ENCODE measurements at places on chromosomes 13 and 19. TPM values are rescaled to one million over a fixed set of nuclear protein-coding genes. Genes with fewer than 3 reads are reported as not detected.

DNA sequence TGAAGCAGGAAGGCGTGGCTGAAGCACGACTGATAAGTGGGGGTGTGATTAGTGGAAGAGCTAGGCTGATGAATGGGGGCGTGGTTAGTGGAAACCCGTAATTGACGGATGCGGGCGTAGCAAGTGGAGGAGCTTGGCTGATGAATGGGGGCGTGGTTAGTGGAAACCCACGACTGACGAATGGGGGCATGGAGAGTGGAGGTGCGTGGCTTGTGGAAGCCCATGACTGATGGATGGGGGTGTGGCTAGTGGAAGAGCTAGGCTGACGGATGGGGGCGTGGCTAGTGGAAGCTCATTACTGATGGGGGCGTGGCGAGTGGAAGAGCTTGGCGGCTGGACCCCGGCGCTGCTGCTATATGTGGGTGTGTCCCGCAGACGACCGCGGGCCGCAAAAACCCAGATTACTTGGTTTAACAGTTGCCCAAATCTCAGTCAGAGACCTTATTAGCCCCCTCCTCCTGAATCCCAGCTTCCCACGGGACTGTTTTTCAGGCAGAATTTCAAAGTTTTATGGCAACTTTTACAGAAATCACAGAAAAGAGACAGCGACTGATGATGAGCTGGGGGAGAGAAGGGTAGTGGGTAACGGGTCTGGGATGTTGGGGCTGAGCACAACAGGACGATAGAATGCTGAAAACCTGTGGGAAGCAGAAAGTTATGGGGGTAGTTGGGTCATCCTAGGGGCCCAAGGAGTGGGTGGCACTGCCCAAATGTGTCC is 9.0 kb upstream of the MEIS3 start:
- H3K27ac ChIP-seq: no peak overlapping the region
- H3K4me1 ChIP-seq: peaks cover 6% of the 10 kb centered on the region
- H3K4me3 ChIP-seq: no peak overlapping the region
- DNase-seq: peak; percentile 91

GRCh38 chr13:19834704-19835103 is 28.7 kb downstream of the ZMYM5 start:
- peaks cover 34% of the 10 kb centered on the region for H3K36me3 ChIP-seq
- H3K27ac ChIP-seq: no peak overlapping the region
- DNase-seq: no peak
- H3K27me3 ChIP-seq: no peaks in the 10 kb centered on the region
- H3K4me1 ChIP-seq: no peaks in the 10 kb centered on the region

- H3K4me3 ChIP-seq: no peak overlapping the region
- H3K36me3 ChIP-seq: no peaks in the 10 kb centered on the region
- no peak for DNase-seq
- no peaks in the 10 kb centered on the region for H3K4me1 ChIP-seq
- H3K27ac ChIP-seq: no peak overlapping the region
These were observed 27.8 kb downstream of the PIN1 start for GRCh38 chr19:9862938-9863337.

DNA sequence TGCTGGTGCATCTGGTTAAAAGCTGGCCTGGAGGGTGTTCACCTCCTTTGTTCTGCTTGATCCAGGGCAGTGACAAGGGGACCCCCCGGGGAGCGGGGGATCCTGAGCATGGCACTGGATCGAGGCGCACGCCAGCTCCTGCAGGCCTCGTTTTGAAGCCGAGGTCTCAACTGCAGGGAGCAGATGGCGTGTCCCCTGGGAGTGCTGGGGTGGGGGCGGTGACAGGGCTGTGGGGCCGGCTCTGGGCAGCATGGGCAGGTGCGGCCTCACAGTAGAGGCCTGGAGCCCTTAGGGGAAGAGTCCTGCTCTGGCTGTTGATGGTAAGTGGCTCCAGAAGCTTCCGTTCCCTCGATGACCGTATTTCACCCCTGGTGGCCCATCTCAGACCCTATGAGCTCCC is 51.8 kb downstream of the CRTC1 start:
- DNase-seq: no peak
- H3K4me1 ChIP-seq: peaks cover 21% of the 10 kb centered on the region
- no peak overlapping the region for H3K4me3 ChIP-seq

DNA sequence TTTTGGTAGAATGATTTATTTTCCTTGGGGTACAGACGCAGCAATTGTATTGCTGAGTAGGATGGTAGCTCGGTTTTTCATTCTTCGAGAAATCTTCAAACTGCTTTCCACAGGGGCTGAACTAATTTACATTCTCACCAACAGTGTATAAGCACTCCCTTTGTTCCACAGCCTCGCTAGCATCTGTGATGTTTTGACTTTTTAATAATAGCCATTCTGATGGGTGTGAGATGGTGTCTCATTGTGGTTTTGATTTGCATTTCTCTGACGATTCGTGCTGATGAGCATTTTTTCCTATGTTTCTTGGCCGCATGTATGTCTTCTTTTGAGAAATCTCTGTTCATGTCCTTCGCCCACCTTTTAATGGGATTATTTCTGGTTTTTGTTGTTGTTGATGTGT is 54.8 kb upstream of the UQCRFS1 start:
- H3K4me1 ChIP-seq: peaks cover 29% of the 10 kb centered on the region
- DNase-seq: no peak
- H3K27ac ChIP-seq: peak overlapping the region; percentile 9
- no peaks in the 10 kb centered on the region for H3K36me3 ChIP-seq
- no peak overlapping the region for H3K4me3 ChIP-seq
- peaks cover 30% of the 10 kb centered on the region for H3K27me3 ChIP-seq

DNA sequence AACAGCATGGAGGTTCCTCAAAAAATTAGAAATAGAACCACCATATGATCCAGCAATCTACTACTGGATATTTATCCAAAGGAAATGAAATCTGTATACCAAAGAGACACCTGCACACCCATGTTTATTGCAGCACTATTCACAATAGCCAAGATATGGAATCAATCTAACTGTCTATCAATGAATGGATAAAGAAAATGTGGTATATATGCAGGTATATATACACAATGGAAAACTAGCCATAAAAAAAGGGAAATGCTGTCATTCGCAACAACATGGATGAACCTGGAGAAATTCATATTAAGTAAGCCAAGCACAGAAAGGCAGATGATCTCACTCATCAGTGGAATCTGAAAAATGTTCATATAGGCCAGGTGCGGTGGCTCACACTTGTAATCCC is 2.5 kb downstream of the ZNF780B start:
- peaks cover 47% of the 10 kb centered on the region for H3K36me3 ChIP-seq
- peak overlapping the region; percentile 100 for H3K4me3 ChIP-seq
- H3K4me1 ChIP-seq: peaks cover 35% of the 10 kb centered on the region
- no peak overlapping the region for H3K27ac ChIP-seq
- H3K27me3 ChIP-seq: no peaks in the 10 kb centered on the region

- no peaks in the 10 kb centered on the region for H3K4me1 ChIP-seq
- no peak overlapping the region for H3K4me3 ChIP-seq
- H3K36me3 ChIP-seq: no peaks in the 10 kb centered on the region
These were observed 129.4 kb downstream of the PCDH20 start for GRCh38 chr13:61286148-61286745.

DNA sequence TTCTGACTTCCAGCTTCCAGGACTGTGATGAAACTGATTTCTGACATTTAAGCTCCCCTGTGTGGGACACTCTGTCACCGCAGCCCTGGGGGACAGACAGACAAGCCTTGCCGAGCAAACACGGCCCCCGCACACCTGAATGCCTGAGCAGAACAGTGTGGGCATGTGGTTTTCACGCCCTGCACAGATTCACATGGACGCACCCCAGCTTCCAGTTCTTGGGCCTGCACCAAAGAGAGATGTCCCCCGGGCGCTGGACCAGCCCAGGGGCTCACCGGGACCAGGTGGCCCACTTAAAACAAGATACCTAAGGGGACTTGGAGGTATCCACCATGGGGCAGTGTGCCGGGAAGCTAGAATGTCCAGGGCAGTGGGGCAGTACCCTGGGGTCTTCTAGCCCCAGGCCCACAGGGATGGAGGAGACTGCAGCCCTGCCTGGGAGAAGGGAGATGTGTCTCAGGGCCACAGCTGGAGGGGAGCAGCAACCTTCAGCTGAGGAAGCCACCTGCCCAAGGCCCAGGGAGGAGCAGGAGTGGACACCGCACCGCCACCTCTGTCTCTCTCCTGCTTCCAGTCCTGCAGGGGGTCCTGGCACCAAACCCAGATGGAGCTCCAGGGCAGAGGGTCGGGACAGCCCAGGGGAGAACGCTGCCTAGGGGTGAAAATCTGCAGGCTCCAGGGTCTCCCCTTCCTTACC is 50.5 kb downstream of the SOX1 start:
- H3K4me1 ChIP-seq: no peaks in the 10 kb centered on the region
- no peak for DNase-seq
- no peak overlapping the region for H3K27ac ChIP-seq
- no peak overlapping the region for H3K4me3 ChIP-seq
- no peaks in the 10 kb centered on the region for H3K36me3 ChIP-seq

GRCh38 chr13:60267498-60268202 is 103.9 kb upstream of the DIAPH3 start:
- no peaks in the 10 kb centered on the region for H3K4me1 ChIP-seq
- H3K27ac ChIP-seq: no peak overlapping the region
- no peak for DNase-seq
- no peaks in the 10 kb centered on the region for H3K36me3 ChIP-seq
- no peaks in the 10 kb centered on the region for H3K27me3 ChIP-seq
- no peak overlapping the region for H3K4me3 ChIP-seq

DNA sequence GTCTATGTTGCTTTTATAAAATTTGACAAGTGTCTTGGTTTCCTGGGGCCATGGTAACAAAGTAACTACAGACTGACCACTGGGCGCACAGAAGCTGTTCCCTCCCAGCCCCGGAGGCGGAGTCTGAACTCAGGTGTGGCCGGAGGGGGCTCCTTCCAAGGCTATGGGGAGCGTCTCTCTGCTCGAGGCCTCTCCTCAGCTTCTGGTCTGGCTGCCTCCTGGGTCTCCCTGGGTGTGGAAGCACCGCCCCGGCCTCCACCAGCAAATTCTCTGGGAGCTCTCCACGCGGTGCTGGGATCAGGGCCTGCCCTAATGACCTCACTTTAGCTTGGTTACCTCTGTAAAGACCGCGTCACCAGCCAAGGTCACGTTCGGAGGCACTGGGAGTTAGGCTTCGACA is 45.7 kb upstream of the F7 start:
- peaks cover 11% of the 10 kb centered on the region for H3K4me1 ChIP-seq
- H3K27ac ChIP-seq: no peak overlapping the region
- no peak for DNase-seq
- peaks cover 4% of the 10 kb centered on the region for H3K36me3 ChIP-seq
- H3K4me3 ChIP-seq: no peak overlapping the region

OVOL3 gene
- not detected for total RNA-seq

LAIR1 gene
- not detected for total RNA-seq

HIPK4 gene
- not detected for total RNA-seq

ZNF460 gene
- total RNA-seq: 66.1 TPM

FXYD7 gene
- not detected for total RNA-seq

CRX gene
- total RNA-seq: not detected

TGFB1 gene
- 3.4 TPM for total RNA-seq

LGALS14 gene
- 0.48 TPM for total RNA-seq

PCDH9 gene
- total RNA-seq: 12.8 TPM

GRK1 gene
- 0.24 TPM for total RNA-seq

ADPRHL1 gene
- 2.5 TPM for total RNA-seq

DAND5 gene
- total RNA-seq: not detected

ZNF227 gene
- 32.1 TPM for total RNA-seq

PSG11 gene
- total RNA-seq: not detected

C3 gene
- 8.2 TPM for total RNA-seq

CYP4F12 gene
- total RNA-seq: 1.2 TPM

Measured in type B pancreatic cell (in vitro differentiated cells).